ENCODE measurements at places on chromosomes 2 and 18. TPM values are rescaled to one million over a fixed set of nuclear protein-coding genes. Genes with fewer than 3 reads are reported as not detected.

The RGPD3 gene
- not detected for polyA plus RNA-seq

The TSPYL6 gene
- polyA plus RNA-seq = not detected

The ACMSD gene
- not detected for polyA plus RNA-seq

The CAPG gene
- not detected for polyA plus RNA-seq

The SERPINB11 gene
- not detected for polyA plus RNA-seq

The KCNS3 gene
- polyA plus RNA-seq = 0.98 TPM

The SKA1 gene
- 0.71 TPM for polyA plus RNA-seq

The REG3A gene
- not detected for polyA plus RNA-seq

The SLC9A2 gene
- 0.06 TPM for polyA plus RNA-seq

The STK36 gene
- 1.7 TPM for polyA plus RNA-seq

The MALL gene
- polyA plus RNA-seq = not detected

The ARHGAP25 gene
- polyA plus RNA-seq = 1.6 TPM

The SMYD5 gene
- 4.4 TPM for polyA plus RNA-seq

The ZBTB14 gene
- polyA plus RNA-seq = 8.0 TPM

The YPEL5 gene
- polyA plus RNA-seq = 244 TPM

The LINC00305 gene
- polyA plus RNA-seq = not detected

The ADI1 gene
- polyA plus RNA-seq = 28.9 TPM

The RESP18 gene
- polyA plus RNA-seq = 6.5 TPM

The NFATC1 gene
- 0.91 TPM for polyA plus RNA-seq

The STK39 gene
- polyA plus RNA-seq = 99.3 TPM

The KCNE4 gene
- polyA plus RNA-seq = not detected

The EIF2B4 gene
- 31.8 TPM for polyA plus RNA-seq

The SLC4A3 gene
- polyA plus RNA-seq = 7.6 TPM

The CLIP4 gene
- 30.5 TPM for polyA plus RNA-seq

The TMEM178A gene
- polyA plus RNA-seq = 21.4 TPM

The TNFRSF11A gene
- 3.4 TPM for polyA plus RNA-seq

The ITGA4 gene
- polyA plus RNA-seq = 0.20 TPM

The TRIM54 gene
- not detected for polyA plus RNA-seq

The ABI2 gene
- 41.4 TPM for polyA plus RNA-seq

The IAH1 gene
- polyA plus RNA-seq = 91.5 TPM

The STAM2 gene
- polyA plus RNA-seq = 16.9 TPM

The MEP1B gene
- polyA plus RNA-seq = not detected
